ENCODE measurements at places on chromosomes 12 and 14.

- DNase-seq: no peak
Observed at GRCh38 chr12:47860279-47860841, 40.7 kb upstream of the HDAC7 start.

DNA sequence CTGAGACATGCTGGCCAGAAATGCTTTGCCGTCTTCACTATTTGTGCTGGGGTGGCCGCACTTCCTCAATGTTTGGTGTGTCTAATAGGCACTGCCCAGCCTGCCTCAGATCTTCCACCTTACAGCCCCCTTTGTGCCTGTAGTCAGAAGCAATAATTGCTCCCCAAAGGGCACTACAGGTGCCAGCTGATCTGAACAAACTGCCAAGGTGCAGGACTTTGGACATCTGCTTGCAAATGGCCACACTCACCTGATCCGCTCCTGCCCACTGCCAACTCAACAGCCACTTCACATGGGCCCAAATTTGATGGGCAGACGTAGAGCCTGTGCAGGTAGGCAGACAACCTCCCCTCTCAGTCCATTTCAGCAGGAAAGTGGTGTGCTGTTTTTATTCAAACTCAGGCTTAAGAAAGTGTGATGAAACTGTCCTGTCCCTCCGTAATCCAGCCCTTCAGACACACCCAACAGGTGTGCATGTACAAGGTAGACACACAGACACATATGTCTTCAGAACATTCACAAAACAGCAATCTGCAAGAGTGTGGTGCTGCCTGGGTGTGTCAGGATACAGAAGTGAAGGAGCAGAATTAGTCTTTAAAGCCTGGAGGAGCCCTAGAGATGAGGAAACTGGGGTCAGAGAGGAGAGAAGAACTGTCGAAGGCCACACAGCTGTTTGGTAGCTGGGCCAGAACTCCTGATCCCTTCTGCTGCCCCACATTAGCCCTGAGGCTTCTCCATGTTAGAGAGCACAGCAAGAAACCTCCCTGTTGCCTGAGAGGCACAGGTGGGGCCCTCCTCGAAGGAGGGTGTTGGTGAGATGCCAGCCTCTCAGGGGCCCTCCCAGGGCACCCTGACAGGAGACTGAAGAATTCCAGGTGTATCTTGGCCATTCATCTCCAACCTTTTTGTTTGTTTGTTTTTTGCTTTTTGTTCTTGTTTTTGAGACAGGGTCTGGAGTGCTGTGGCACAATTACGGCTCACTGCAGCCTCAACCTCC, 4.4 kb upstream of the KRT75 start:
- DNase-seq: no peak

- no peak for DNase-seq
Observed at GRCh38 chr12:109632342-109632741, 58.7 kb downstream of the MVK start.

GRCh38 chr14:77305696-77306095, 15.0 kb downstream of the POMT2 start:
- DNase-seq: no peak

DNA sequence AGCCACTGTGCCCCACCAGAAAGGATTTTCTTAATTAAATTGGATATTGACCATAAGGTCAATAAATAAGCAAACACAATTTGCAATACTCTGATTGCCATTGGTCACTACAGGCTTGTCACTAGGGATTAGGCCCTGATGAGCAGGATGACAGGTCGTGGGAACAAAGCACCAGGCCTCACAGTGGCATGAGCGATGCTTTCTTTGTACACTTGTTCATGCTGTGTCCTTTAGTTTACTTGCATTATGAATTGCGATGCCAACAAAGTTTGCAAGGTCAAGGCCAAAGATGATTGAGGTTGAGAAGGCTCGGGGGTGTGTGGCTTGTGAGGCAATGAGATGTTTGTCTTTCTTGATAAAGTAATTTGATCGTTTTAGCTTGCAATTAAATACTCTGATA, 136.0 kb downstream of the TTC8 start:
- no peak for DNase-seq

GRCh38 chr12:47736877-47737676, 11.8 kb upstream of the ENDOU start:
- DNase-seq: no peak

DNA sequence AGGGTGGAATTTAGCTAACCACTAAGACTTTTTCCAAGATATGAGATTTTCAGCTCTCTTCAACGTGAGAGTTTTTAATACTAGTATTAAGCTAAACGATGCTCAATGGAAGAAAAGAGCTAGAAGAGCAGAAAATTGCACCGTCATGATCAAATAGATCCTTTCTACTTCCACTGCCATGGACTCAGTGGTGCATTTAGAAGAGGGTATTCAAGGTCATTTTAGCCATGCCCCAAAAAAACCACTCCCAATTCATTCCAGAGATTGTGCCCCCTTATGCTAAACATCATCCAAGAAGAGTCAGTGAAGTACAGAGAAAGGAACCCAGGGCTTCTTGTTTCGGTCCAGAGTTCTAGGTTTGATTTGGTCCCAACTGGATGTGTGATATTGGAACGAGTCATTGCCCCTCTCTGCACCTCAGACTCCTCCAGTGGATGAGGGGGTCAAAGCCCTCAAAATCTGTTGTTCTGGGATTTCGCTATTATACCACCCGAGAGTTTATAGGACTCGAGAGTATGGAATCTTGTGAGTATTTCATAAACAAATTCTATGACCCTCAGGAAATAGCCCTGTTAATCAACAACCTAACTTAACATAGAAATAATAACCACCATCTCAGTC, 55.2 kb downstream of the DAD1 start:
- DNase-seq: no peak

DNA sequence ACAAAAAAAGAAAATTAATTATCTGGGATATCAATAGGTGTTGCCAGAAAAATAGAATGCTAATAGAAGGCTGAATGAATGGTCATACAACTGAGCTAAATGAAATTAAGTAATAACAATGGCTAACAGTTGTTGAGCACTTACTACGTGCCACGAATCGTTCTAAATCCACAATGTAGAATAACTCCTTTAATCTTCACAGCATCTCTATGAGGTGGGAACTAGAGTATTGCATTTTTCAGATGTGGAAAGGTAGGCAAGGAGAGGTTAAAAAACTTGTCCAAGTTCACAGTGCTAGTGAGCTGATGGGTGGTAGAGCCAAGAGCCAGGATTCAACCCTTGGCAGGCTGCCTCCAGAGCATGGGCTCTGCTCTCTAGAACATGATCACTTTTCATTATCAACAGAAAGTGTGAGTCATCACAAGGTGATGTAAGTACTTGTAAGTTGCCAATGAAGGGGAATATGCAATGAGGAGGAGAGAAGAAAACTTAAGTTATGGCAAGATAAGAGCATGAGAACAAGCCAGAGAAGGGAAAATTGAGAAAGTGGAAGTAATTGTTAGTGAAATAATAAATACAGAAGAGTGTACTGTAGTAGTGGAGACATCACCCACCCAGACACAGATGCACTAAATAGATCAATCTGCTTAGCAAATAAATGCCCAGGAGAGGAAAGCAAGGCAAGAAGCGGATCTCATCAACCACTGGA, 122.1 kb downstream of the PRKD1 start:
- DNase-seq: no peak

GRCh38 chr12:110913119-110914056, 7.0 kb downstream of the MYL2 start:
- DNase-seq: no peak

DNA sequence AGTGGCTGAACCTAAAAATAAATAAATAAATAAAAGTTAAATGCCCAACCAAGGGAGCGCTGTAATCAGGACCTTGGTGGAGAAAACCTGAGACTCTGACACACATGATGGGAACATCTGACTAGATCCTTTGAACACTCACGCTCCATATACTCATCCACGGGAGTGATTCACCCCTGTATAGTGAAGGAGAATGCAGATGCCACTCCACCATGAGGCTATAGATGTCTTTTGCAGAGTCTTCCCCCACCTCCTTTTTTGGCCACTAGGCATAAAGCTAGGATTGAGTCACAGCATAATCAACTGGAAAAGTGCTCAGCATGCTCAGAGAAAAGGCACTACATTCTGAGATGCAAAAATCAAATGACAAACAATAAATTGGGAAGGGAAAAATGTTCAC, 19.0 kb downstream of the ADAM20 start:
- DNase-seq: no peak

- DNase-seq: no peak
Observed at GRCh38 chr14:69845787-69846186, 33.4 kb upstream of the SMOC1 start.

- DNase-seq: no peak
Observed at GRCh38 chr14:70779667-70780066, 29.6 kb downstream of the MAP3K9 start.

- DNase-seq: no peak
Observed at GRCh38 chr12:39813776-39814175, 194.2 kb upstream of the ABCD2 start.

- DNase-seq: no peak
Observed at GRCh38 chr14:42163136-42163535, 556.5 kb downstream of the LRFN5 start.

GRCh38 chr14:64114166-64114565, 180.0 kb downstream of the ESR2 start:
- no peak for DNase-seq

- DNase-seq: no peak
Observed at GRCh38 chr14:56073799-56074198, 44.4 kb upstream of the PELI2 start.

DNA sequence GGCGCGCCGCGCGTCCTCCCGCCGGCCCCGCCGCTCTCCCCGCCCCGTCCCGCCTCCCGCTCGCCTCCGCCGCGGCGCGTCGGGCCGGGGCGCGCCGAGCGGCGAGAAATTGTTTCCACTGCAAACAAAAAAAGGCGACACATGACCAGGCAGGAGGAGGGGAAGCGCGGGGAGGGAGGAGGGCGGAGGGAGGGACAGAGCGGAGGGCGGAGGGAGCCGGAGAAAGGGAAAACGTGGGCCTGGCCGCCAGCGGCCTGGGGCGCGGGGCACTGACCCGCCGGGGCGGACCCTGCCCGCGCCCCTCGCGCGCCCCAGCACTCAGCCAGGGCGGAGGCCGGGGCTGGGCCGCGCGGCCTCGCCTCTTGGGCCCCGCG, at the start of gene FOXN3:
Gene FOXN3, minus strand, starts transcription at position 143 of the 374 bp plus-strand sequence. CDS start 4,757 bp downstream, outside the sequence.
- peak; percentile 74 for DNase-seq

DNA sequence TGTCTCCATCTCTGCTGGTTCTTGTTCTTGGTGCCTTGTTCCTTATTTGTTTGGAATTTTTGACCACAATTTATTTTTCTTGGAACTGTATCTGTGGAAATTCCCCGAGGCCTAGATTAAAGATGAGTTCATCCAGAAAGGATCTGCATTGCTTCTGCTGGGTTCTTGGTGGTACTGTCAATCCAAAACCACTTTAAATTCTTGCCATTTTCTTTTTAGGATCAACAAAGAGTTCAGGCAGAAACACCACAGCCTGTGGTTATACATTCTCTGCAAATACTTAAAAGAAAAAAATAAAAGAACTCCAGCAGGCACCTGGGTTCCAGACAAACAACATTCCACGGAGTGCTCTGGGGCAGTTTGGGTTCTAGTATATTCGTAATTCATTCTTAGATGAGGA, 6.0 kb upstream of the VAMP1 start:
- no peak for DNase-seq

DNA sequence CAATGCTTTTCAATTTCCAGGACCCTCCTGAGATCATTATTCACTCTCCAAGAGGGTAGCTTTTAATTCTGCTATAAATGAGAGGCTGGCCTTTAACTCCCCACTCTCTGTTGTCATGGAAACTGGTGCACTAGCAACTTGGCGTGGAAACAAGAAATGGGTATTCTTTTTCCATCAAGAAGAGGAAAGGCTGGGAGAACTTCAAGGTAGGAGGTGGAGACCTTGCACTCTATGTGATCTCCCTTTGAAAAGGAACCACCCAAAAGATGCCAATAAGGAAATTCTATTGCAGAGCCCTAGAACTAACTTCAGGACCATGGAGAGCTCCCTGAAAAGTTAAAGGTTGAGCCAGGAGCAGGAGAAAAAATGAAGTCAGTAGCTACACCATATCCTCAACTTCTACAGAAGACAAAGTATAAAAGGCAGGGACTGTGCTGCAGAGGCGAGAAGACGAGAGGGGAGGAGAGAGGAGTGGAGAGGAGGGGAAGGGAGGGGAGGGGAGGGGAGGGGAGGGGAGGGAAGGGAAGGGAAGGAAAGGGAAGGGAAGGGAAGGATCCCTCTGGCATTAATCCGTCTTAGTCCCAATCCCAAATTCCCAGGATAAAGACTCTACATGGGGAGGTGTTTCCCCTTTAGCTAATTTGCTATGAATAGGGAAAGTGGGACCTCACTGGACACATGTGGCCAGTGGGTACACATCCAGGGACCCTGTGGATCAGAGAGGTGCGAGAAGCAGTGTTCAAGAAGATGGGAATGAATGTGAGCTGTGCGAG, 46.7 kb upstream of the FICD start:
- DNase-seq: no peak

GRCh38 chr12:114665411-114666260, 18.3 kb downstream of the TBX3 start:
- DNase-seq: no peak

DNA sequence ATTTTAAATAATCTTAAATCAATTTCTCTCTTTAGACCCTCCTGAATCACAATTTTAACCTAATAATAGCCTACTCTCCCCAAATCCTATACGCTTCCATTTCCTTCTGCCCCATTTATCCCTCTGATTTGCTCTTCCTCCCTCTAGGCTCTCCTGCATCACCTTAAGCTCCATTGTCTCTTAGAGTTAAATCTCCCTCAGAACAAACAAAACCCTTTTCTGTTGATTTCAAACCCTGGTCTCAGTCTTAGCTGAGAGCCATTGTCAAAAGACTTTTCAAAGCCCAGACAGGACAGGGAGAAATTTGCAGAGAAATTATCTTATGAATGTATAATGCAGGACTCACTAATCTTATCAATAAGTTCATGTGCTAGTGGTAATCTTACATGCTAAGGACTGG, 106.1 kb downstream of the C12orf75 start:
- DNase-seq: no peak

GRCh38 chr12:77167801-77168200, 102.4 kb upstream of the E2F7 start:
- DNase-seq: no peak

- DNase-seq: no peak
Observed at GRCh38 chr14:34423445-34423844, 38.6 kb downstream of the SPTSSA start.

DNA sequence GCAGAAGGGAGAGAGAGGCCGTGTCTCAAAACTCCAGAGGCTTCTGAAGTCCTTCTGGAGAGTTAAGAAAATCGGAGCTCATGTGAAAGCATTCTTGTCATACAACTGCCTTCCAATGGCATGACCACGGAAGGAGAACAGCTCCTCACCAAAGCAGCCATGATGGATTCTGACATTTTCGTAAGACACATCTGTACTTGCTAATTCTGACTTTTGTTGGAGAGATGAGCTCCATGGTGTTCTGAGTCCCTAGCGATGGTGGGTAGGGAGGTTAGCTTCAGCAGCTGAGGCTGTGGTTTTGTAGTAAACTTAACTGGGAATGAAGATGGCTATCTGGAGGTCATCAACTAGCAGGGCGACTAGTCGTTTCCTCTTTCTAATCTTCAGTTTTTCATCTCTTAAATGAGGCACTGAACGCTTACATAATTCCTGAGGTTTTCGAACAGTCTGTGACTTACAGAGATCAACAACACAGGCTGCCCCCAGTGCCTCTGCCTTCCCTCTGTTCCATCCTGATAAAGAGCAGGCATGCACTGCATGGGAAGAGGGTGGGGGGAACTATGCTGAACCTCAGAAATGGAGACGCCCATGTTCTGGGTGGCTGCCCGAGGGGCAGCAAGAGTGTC, 28.6 kb upstream of the DICER1 start:
- DNase-seq: no peak

GRCh38 chr12:49809906-49810389, 18.3 kb downstream of the NCKAP5L start:
- DNase-seq: no peak
